Heart right ventricle (tissue), 16 donors: ENCODE measurements at places on chromosomes 11 and 22. TPM values are rescaled to one million over a fixed set of nuclear protein-coding genes. Genes with fewer than 3 reads are reported as not detected.

- no peak for DNase-seq
Observed at GRCh38 chr11:33564856-33565453, 135.7 kb downstream of the C11orf91 start.

- DNase-seq: peak; percentile 42
Observed at GRCh38 chr11:70481625-70482528, 83.5 kb downstream of the CTTN start.

DNA sequence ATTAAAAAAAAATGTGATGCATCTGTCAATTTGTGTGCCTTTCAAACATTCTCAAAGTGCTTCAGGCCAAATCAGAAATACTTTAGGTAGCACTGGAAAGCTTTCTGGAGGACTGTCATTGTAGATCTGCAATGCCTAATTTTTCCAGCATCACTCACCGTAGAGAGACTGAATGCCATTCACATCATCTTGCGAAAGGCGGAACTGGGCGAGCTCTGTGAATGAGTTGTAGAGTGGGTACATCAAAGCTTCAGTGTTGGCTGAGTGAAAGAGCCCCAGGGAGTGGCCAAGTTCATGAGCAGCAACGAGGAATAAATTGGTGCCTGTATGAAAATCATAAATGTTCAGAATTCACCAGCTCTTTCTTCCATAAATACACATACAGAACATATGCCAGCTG is 4.0 kb downstream of the MMP10 start:
- no peak for DNase-seq

DNA sequence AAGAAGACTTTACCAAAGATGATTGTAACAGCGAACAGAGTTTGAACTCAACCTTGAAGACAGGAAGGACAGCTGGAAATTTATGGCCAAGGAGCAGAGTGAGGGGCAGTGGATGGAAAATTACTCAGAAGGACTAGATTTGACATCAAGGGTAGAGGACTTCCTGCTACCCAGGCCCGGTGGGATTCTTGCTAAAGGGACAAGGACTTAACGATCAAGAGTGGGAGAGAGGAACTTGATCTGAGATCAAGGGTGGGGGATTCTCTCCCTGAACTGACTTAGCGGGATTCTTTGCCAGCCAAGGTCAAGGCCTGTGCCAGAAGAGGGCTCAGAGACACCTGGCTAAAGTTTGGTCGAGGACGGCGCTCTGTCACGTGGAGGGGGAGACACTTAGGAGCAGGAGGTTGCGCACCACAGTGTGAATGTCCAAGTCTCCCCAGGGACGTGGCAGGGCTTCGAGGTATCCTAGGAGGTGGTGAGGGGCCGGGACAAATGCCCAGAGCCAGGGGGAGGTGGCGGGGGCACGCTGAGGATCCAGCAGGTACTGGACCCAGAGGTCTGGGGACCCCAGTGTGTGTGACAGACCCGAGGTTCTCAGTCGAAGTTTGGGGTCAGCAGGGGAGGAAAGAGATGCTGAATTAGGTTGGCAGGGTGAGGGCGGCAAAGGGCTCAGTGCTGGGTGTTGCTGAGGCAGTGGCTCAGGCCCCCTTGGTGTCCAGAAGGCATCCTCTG is 46.1 kb upstream of the SHISAL1 start:
- peak; percentile 7 for DNase-seq

- DNase-seq: no peak
Observed at GRCh38 chr11:10742460-10743208, 8.4 kb upstream of the CTR9 start.

DNA sequence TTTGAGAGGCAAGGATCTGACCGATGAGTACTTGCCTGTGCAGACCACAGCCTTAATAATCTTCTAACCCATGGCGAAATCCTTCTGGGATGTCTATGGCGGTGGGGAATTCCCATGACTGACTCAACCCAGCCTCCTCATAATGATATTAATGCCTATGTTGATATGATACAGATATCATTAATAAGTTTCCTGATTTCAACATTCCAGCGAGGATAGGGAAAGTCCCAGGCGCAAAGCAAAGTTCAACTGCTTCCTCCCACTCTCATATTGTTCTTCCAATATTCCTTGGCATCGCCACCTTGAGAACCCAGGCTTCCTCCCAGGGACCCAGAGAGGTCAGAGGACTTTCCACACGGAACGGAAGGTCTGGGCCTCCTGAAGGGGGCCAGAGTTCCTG is 110.3 kb upstream of the TMEM45B start:
- DNase-seq: no peak

- DNase-seq: peak; percentile 69
Observed at GRCh38 chr22:29855611-29856181, 17.6 kb upstream of the ASCC2 start.

DNA sequence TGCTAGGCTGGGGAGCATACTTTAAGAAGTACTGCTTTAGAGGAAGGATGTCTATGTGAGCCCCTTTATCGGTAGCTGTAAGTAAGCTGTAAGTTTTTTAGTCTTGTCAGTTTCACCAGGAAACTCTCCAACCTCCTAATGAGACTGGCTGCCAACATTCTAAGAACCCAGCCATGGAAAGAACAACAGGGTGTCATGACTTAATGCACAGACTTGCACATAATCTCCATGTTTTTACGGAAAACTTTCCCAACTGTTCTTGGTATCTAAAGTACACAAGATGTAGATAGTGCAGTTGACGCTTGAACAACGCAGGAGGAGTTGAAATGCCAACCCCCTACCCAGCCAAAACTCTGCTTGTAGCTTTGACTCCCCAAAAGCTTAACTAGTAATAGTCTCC is 9.0 kb downstream of the OR8A1 start:
- DNase-seq: no peak

DNA sequence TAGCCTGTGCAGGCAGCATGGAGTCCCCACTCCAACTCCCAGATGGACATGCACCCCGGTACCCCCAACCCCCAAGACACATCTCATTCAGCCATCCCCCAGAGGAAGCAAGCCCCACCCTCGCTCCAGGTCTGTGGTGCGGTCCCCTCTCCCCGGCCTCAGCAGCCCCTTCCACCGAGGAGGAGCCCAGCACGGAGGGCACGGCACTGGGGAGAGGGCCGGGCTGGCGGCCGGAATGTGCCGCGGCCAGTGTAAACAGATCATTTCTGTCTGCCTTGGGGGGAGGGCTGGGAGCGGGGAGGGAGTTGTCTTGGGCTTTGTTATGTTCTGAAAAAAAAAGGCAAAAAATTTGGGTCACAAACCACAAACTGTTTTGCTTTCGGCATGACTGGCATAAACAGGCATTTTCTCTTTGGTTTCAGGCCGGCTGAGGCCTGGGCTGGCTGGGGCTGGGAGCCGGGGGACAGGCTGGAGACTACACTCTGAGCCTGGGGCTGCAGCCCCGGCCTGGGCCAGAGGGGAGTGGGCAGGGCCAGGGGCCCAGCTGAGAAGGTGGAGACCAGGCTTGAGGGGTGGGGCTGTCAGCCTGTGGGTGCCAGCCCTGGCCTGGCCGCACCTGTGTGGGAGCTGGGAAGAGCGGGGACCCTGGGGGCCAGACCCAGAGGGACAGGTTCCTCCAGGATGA is 16.8 kb downstream of the IGF2 start:
- DNase-seq: no peak

DNA sequence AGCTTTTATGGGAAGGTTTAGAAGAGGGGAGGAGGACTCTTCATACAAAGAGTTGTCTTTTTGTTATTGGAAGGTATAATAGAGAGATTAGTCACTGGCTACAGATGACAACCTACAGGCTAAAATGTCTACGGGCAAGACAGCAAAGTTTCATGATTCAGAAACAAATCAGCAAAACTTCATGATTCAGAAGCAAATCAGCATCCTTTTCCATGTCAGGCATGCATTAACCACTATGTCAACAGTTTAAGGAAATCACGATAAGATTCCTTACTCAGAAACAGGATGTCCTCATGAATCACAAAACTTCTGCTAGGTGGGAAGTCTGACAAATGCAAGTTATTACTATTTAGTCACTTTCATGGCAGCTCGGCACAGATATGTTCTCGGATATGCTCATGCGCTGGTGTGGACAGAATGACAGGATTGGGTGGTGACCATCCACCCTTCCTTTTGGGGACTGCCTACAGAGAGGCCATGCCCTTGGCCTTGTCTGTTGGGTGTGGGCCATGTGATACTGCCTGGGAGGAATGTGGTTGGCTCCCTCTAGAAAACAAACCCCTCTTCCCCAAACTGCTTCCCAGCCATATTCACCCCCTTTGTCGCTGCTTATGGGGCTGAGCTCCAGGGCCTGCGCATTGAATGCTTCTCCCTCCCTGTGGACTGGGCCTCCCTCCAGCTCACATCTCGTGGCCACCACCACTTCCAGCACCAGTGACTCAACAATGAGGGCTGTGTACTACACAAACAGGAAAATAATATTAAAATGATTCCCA is 10.1 kb downstream of the C11orf91 start:
- DNase-seq: peak; percentile 74

PLET1 gene
- not detected for polyA plus RNA-seq

GRCh38 chr11:77879218-77879617 is 58.3 kb downstream of the AAMDC start:
- DNase-seq: peak; percentile 34

DNA sequence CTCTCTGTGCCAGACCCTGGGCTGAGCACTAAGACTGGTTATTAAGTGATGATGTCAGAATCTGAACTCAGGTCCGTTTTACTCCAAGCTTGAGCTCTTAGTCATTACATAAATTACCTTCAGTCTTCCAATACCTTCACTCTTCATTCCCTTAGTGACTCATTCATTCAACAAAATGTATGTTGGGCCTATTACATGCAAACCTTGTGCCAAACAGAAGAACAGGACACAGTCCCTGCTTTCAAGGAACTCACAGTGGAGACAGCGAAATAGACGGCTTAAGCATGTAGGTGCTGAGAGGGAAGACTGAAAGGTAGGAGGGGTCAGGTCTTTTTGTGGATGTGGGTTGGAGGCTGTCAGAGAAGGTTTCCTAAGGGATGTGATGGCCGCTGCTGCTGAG is 3.3 kb downstream of the KCTD14 start:
- DNase-seq: no peak

DNA sequence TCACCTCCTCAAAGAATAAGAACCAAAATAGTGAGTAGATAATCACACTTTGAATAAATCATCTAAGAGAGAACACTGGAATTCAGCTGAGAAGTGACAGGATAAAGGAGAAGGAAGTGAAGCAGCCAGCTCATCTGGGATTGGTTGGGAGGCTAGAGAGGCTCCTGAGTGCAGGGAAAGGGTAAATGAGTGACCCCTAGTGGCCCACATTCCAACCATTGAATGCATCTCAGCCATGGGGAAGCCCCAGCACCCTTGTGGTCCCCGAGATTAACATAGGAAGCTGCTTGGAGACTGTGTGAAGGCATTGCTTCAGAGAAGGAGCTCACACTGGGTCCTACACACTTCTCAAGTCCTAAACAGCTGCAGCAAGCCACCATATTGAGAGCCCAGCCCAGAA is 82.3 kb downstream of the JRKL start:
- DNase-seq: no peak

GRCh38 chr22:45692549-45692948 is 20.9 kb downstream of the ATXN10 start:
- no peak for DNase-seq

DNA sequence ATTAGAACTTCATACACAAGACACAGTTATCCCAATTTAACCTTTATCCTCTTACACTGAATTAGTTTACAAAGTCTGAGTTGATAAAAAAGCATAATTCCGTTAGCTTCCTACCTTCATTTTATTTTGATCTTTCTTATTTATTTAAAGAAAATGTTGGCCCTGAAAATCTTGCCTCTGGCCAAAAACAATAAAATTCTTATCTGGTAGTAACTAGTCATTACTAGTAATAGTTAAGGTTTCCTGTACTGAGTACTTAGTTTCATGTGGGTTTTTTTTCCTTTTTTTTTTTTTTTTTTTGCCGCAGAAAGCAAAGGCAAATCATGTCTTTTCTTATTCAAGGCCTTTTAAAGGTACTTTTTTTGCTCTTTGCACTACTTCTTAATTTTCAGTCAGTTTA is 120.6 kb downstream of the PAX6 start:
- DNase-seq: no peak

PRG3 gene
- not detected for polyA plus RNA-seq

- no peak for DNase-seq
Observed at GRCh38 chr22:35510481-35510934, 30.1 kb upstream of the RASD2 start.

OR52M1 gene
- not detected for polyA plus RNA-seq

GRCh38 chr11:70323806-70324205 is 53.3 kb downstream of the PPFIA1 start:
- no peak for DNase-seq

DNA sequence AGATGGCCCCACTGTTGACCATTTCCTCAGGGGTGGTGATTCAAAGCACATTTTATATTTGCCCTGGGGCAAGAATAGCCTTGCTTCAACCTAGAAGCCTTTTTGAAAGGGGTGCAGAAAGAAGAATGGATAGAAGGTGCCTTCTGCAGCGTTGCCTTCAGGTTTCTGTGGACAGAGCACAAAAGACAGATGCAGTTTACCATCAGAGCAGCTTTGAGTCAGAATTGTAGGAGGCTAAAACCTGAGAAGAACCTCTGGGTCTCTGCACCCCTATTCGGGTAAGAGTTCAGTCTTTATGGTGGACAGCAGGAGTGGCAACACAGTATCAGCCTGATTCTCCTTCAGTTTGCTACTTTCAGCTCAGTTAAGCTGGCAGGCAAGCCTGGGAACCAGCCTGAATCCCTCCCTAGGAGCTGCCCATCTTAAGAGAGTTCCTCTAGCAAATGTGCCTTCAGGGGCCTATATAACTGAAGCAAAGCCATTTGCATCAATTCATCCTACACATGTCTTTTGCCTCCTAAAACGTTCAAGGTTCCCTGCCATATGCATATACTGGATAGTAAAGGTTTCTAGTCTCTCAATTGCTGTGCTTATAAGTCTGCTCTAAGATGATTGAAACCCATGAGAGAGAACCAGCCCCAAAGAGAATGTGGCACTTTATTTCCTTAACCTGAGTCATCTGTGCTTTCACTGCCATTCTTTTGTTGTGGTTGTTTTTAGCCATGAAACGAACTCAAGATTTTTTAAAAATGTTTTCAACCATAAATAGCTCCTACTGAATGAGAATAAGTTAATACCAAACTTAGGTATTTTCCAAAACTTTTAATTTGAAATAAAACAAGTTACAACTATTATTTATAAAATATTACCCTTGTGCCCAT is 123.0 kb downstream of the TRIM44 start:
- DNase-seq: no peak

- DNase-seq: no peak
Observed at GRCh38 chr11:104594228-104594958, 303.9 kb downstream of the CASP12 start.
